ENCODE measurements at places on chromosomes 5 and 9.

DNA sequence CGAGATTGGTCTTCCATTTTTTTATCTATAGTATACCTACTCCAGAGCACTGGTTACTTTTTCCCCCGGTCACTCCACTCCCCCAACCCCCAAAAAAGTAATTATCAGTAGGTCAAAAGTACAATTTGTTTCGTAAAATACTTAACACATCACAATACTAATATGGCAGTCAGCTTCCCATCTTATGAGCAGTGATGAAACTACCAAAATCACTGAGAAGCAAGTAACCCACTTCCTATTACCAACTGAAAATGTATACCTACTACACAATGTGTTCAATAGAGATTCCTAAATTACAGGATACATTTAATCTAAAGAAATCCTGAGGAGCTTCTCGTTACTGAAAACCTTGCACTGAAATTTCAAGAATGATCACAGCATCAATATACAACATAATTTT is 1.9 kb downstream of the CERT1 start:
- DNase-seq = no peak

- peak; percentile 54 for DNase-seq
These were observed 286.0 kb upstream of the TUSC1 start for GRCh38 chr9:25964239-25964638.

GRCh38 chr5:80607832-80608231 is 37.8 kb upstream of the ANKRD34B start:
- no peak for DNase-seq

- no peak for DNase-seq
These were observed 356.4 kb upstream of the CCNH start for GRCh38 chr5:87769157-87769556.

- no peak for DNase-seq
These were observed 87.7 kb downstream of the CDH18 start for GRCh38 chr5:19900269-19900668.

GRCh38 chr5:113749334-113749733 is 235.8 kb downstream of the YTHDC2 start:
- no peak for DNase-seq

- DNase-seq = no peak
These were observed 357.4 kb downstream of the PRDM9 start for GRCh38 chr5:23864786-23865185.

DNA sequence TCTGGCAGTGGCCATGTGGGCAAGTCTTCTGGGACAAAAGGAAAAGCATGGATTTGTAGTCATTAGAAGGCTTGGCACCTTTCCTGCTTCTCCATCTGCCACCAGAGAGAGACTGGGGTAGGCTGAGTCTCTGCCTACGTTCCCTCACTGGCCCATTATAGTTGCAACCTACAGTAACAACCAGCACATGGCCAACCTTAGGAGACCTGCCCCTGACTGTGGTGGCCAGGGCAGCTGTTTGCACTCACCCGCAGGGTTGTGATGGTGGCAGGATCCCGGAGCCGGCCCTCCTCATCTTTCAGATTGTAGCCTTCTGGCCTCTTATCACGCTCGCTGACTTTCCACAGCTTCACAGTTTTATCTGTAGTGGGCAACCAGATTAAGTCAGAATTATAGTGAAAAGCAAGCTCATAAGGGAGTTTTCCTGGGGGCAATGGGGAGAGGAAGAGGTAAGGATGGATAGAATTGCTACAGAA is 174.9 kb upstream of the GPR151 start:
- no peak for DNase-seq

GRCh38 chr9:2144619-2145018 is 129.5 kb downstream of the SMARCA2 start:
- DNase-seq = no peak

GRCh38 chr5:144135113-144135762 is 35.2 kb downstream of the YIPF5 start:
- peak; percentile 17 for DNase-seq

DNA sequence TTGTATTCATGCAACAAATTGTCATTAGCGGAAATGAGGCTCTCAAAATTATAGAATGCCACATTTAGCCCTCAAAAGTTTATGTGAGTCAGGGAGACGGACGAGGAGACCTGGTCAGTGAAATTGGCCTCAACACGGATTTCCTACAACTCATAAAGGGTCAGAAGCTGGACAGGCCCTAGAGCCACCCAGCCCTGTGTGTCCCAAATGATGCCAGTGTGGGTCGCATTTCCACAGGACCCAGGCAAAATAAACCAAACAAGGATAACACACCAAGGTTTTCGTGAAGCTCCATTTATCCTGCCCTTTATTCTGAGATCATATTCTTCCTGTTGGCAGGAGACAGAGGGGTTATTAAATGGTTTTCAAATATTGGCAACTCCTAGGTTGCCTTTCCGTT is 72.0 kb upstream of the COL5A1 start:
- no peak for DNase-seq

- no peak for DNase-seq
These were observed 224.2 kb downstream of the SYK start for GRCh38 chr9:91025856-91026255.

GRCh38 chr5:92715946-92716520 is 865.0 kb downstream of the NR2F1-AS1 start:
- no peak for DNase-seq

GRCh38 chr5:168114444-168115017 is 176.9 kb upstream of the WWC1 start:
- DNase-seq = peak; percentile 40

- DNase-seq = no peak
These were observed 55.9 kb upstream of the CEMIP2 start for GRCh38 chr9:71824257-71824656.

GRCh38 chr9:114696814-114697544 is 15.0 kb upstream of the TEX48 start:
- DNase-seq = peak; percentile 30

DNA sequence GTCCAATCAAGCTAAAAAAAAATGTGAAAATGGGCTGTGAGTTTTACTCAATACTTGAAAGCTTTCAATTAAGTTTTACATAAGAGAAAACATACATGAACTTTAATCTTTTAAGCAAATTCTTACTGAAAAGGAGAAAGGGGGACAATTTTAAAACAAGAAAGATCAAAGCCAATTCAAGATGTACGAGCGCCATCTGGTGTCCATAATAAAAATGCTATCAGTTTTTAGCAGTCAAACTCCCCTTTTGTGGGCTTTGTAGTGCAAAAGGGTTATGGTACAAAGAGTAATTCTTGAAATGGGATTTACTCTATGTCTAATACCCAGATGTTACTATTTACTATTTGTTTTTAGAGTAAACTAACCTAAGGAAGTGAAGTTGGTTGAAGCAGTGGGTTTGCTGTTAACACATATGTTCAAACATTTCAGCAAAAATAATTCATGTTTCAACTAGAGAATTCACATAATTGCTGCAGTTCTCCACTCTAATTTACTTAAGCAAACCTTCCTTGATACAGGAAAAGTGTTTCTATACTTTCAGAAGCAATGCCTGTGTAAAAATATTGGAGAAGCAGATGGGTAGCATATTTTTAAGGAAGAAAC is 228.2 kb upstream of the TYRP1 start:
- peak; percentile 7 for DNase-seq

- DNase-seq = no peak
These were observed 203.1 kb upstream of the PIK3R1 start for GRCh38 chr5:68012429-68012828.

DNA sequence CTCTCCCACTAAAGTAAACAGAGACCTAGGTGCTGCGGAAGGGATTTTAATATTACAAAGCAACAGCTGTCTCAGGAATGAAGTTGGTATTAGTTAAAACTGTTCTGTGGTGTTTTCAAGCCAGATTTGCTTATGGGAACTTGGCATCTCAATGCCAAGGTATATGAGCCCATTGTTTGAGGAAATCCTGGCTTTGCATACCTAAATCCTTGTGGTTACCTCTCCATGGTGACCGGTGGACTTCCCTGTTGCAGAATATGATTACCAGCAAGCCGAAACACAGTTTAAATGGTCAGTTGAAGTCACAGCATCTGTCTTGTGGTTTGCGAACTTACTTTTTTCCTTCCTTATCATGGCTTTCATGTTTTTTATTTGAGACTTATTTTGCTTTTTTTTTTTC is 62.3 kb upstream of the TXNDC8 start:
- peak; percentile 27 for DNase-seq

GRCh38 chr9:29214690-29215253 is 1641.5 kb upstream of the C9orf72 start:
- no peak for DNase-seq

- DNase-seq = no peak
These were observed 875 bp downstream of the ACO1 start for GRCh38 chr9:32385152-32385884.

- DNase-seq = peak; percentile 24
These were observed at the start of gene CD14 for GRCh38 chr5:140633021-140633471. CD14 (minus strand) TSS chr5:140633175; CDS start chr5:140633071, 104 bp downstream.

- DNase-seq = peak; percentile 71
These were observed 722.9 kb upstream of the RGMB start for GRCh38 chr5:98050583-98050982.

GRCh38 chr5:150069672-150070627 is 16.4 kb downstream of the CSF1R start:
- no peak for DNase-seq

- DNase-seq = no peak
These were observed 80.8 kb upstream of the GNAQ start for GRCh38 chr9:78112406-78112805.

GRCh38 chr9:70285981-70286598 is 27.3 kb downstream of the SMC5 start:
- DNase-seq = no peak

DNA sequence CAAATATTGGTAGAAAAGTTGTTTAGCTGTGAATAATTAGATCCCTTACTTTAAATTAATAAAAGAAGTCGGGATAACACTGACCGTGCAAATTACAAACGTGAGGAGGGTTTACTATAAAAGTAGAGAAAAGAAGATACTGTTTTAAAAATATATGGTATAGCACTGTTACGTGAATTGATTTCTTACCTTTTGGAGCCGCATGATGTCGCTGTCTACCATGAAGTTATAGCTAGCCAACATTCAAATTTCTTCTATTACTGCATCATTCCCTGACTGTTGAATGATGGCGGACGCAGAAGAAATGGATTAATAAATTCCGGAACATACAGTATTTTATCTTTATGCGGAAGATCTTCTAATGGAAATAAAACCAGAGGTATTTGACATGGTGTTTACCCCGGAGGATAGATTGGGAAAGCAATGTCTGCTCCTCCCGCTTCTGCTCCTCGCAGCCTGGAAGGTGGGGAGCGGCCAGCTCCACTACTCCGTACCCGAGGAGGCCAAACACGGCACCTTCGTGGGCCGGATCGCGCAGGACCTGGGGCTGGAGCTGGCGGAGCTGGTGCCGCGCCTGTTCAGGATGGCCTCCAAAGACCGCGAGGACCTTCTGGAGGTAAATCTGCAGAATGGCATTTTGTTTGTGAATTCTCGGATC is at the start of gene PCDHA6:
PCDHA6 (plus strand) TSS at position 257 of the 658 bp plus-strand sequence; CDS start at position 389, 132 bp downstream.
- DNase-seq = no peak

DNA sequence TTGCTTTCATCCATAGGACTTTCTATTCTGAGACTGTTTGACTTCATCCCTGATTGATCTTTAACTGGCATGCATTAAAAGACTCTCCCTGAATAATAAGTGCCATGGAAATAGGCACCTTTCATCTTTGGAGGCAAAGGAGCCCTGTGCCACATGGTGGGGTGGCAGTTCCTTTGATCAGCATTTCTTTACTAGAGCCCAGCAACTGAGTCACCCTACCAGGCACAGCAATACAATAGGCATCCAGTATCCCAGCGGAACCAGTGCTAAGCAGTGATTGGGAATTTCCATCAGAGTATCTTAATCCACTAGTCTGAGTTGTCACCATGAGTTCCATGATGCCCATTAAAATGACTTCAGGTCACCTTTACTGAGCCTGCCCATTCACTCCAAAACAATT is 476.1 kb upstream of the MPDZ start:
- DNase-seq = no peak

DNA sequence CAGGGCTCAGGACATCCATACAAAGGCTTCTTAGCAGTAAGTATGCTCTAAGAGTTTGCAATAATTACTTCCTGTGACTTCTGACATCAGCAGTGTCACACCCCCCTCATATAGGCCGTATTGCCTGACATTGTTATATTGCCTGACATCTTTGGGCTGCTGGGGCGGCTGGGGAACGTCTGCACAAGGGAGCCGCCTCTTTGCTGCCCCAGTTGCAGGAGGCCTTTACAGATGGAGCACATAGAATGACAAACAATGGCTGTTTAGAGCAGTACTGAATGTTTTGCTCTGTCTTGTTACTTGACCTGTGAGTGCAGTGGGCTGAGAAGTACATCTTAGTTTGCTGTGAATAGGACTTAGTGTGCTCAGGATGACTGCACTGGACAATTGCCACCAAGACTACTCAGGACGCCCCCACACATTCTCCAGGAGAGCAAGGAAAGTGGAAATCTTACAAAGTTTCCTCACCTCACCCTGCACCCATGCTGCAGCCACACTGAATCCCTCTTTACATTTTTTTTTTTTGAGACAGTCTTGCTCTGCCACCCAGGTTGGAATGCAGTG is 65.4 kb upstream of the SPOCK1 start:
- DNase-seq = peak; percentile 74

- DNase-seq = no peak
These were observed 1.4 kb downstream of the CMYA5 start for GRCh38 chr5:79691007-79691406.

DNA sequence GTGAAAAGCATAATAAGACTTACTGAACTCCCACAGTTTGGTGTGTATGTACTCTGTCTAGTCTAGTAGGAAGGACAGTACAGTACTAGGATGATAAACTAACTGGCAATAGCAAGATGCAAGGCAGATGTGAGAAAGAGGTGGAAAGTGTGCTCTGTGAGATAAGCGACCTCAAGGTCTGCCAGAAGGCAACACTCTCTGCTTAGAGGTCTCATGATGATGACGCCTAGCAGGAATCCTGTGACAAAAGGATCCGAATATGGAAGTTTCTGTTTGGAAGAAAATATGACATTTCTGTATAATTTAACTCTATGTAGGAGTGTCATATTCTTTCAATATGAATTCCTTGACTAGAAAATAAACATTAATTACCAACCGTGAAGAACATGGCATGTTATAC is 112.2 kb downstream of the PLPPR1 start:
- DNase-seq = no peak

DNA sequence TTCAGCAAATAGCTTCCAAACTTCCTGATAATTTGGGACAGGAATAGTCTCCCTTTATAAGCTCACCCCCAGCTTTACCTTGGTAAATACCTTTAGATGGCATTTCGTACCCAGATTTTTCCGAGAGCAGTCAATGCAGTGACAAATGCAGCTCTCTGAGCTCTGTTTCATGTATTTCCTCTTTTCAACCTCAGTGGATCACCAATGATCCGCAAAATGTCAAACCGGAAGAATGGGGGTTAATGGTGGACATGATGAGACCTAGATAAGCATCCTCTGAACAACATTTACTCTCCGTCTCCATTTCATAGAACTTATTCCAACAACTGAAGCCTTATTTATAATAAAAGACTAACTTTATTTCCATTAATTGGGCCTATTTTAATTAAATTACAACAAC is 227.3 kb downstream of the MCTP1 start:
- no peak for DNase-seq

DNA sequence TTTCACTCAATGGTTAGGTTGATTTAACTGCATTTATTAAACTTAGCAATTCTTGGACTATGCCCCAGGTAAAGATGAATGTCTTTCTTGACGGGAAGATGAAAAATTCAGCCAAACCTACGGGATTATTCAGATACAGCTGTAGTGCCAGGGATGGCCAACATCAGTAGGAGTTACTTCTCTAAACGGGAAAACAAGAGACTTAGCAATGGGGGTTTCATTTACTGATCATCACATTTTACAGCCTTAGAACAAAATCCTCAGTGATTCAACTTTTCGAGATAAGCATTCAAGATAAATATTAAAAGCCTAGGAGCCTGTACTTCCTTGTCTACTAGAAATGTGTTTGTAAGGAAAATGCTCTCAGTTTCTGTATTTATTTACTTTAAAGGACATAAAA is 46.1 kb downstream of the S1PR3 start:
- peak; percentile 35 for DNase-seq
